Glomerular endothelial cell (primary cell): ENCODE measurements at places on chromosomes 3 and 15. TPM values are rescaled to one million over a fixed set of nuclear protein-coding genes. Genes with fewer than 3 reads are reported as not detected.

The GOLGA8S gene
- 0.05 and 0.06 TPM in 2 replicates for total RNA-seq

The GREM1 gene
- total RNA-seq = 18.3 and 58.2 TPM in 2 replicates

The CNOT10 gene
- 13.6 and 21.4 TPM in 2 replicates for total RNA-seq

The OR5H15 gene
- total RNA-seq = not detected in 2 replicates

The SLC22A13 gene
- not detected in 2 replicates for total RNA-seq

The MAP6D1 gene
- 5.3 and 10.0 TPM in 2 replicates for total RNA-seq

The MED12L gene
- 0.05 and 0.29 TPM in 2 replicates for total RNA-seq

- DNase-seq = no peak
Measured at GRCh38 chr3:170697131-170697530, 111.3 kb upstream of the SLC7A14 start.

DNA sequence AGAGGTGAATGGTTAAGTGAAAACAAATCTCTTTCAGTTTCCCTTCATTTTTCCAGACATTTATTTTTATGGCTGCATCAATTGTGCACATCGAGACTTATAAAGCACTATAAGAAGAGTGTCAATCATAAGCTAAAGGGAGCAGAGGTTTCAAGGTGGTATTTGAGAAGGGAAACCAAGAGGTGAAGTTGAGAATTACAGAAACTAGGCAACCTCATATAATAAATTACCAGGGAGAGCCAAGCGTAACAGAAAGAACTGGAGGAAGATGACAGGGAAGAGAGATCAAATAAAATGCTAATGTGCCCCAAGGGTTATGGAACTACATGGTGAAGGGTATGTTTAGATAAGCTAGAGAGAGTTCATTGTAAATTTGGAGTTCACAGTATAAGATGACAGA, 6.3 kb upstream of the CCDC54 start:
- DNase-seq = no peak
